ENCODE measurements at places on chromosomes 2 and 18.
A peak's percentile ranks its signal among the peaks of the same experiment; 100 is the strongest.

- peak; percentile 65 for DNase-seq
Observed at GRCh38 chr2:234377761-234378391, 119.0 kb downstream of the ARL4C start.

DNA sequence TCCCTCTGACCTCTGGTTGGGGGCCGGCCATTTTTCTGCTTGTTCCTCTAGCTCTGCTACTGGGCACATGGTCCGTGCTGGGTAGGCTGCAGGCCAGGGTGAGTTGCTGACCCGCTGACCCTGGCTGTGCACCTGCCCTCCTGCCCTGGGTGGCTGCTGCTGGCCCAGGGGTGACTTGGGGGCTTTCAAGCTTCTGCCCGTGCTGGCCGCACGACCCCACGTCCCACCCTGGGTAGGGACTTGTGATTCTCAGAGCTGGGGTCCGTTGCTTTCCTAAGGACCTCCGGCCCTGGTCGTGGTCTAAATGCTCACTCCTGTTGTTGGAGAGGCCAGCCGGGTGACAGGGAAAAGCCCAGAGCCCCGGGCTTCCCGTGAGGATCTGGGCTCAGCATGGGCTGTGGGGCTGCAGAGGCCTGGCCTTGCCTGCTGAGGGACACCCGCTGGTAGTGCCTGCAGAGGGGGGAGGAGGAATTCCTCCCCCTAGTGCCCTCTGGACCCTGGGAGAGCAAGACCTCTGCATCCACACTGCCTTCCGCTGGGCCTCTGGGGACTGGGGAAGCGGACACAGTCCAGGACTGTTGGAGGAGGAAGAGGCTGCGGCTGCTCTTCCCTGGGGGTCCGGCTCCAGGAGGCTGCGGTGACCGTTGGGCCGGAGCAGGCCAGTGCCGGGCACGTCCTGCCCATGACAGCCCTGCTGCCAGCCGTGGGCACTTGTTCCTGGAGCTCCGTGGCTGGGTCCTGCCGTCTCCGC is 6.3 kb upstream of the GAL3ST2 start:
- no peak for DNase-seq

DNA sequence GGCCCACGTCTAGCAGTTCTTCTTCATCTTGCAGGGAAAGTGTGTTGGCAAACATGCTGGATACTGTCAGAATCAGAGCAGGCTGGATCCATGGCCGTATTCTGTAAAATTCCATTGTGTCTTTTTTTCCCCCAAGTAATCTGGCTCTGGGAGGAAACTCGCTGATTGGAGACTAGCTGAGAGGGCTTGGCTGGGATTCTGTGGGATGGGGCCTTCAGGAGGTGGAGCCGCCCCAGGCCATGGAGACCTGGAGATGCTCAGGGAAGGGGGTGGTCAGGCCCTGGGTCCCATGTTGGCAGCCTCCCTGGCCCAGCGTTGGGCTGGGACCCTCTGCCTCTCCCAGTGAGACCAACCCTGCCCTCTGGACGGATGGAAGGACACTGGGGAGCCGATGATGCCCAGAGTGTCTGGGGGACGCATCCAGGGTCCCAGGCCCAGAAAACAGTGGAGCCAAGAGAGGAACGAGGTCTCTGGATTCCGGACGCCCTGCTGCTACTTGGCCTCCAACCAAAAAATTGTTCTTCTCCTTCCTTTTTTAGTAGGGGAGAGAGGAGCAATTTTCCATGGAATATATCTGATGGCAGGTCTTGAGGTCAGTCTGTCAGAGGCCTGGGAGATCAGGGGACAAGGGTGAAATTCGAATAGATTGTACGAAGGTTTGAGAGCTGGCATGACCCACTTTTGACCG is 114.5 kb downstream of the AGAP1 start:
- DNase-seq = no peak

DNA sequence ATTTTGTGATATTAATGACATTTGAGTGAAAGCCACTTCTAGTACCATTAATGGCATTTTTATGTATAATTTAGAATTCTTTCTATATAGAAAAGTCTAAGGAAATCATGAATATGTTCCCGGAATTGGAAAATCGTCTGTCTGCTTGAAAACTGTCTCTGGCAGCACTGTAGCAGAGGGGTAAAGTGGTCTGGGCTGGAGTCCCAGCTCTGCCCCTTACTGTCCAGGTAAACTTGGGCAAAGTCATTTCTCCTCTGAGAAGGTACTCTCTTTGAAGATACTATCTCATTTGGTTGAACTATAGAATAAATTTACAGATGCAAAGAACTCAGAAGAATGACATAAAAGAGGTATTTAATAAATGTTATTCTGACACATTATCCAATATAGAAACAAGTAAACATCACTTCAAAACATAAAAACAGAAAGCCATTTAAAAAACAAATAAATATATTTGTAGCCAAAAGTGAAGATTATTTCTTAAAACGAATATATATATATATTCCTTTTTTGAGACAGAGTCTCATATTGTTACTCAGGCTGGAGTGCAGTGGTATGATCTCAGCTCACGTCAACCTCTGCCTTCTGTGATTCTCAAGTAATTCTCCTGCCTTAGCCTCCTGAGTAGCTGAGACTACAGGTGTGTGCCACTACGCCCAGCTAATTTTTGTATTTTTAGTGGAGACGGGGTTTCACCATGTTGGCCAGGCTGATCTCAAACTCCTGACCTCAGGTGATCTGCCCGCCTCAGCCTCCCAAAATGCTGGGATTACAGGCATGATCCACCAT is 149.8 kb upstream of the ITGA4 start:
- no peak for DNase-seq

DNA sequence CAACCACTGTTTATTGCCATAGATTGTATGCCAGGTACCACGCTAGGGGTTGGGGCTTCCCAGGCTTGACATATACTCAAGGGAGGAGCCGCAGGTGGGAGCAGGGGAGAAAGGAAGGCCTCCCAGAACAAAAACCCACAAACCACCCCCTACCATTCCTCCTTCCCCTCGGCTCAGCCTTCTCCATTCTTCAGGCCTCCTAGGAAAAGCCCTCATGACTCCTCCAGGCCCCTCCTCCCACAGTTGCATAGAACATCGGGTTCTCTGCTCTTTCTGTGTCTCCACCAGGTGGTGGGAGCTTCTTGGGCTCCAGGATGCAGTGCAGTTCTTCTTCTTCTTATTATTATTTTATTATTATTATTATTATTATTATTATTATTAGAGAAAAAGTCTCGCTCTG is 80.3 kb downstream of the ZFP36L2 start:
- DNase-seq = no peak

DNA sequence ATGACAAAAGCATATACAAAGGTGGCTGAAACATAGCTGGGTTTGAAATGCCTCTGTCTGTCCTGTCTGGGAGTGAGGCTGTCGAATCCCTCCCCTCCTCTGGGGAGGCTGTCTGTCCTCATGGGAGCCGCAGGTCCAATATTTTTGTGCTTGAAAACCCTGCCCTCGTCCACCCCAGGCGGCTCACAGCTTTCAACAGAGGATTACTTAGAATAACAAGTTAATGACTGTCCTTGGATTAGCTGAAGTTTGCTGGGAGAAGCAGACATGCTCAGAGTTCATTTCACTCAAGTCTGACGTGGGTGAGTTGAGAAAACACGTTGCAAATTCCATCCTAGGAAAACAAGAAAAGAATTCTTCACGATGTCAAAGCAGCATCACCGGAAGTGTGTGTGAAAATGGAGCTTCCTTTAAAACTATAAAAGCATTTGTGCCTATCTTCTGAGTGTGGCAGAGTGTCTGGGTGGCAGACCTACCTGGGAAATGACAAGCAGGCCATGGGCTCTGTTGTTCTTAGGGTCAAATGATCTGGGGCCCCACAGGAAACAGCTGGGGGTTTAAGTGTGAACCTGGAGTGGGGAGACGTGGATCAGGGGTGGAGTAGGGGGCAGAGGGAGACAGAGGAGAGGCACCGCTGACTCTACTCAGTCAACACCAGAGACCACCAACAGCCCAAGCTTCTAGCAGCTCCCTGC is 77.1 kb downstream of the DDX1 start:
- peak; percentile 84 for DNase-seq

- DNase-seq = peak; percentile 2
Observed at GRCh38 chr2:95215018-95215612, 7.8 kb downstream of the ZNF892 start.

GRCh38 chr2:98505971-98506664 is 61.5 kb downstream of the INPP4A start:
- DNase-seq = no peak

- no peak for DNase-seq
Observed at GRCh38 chr18:3329471-3329870, 67.5 kb downstream of the MYL12B start.

- DNase-seq = peak; percentile 49
Observed at GRCh38 chr2:182870227-182870626, 3.8 kb upstream of the FRZB start.

Measured in amniotic epithelial cell (primary cell).